ENCODE measurements at places on chromosomes 2 and 18. TPM values are rescaled to one million over a fixed set of nuclear protein-coding genes. Genes with fewer than 3 reads are reported as not detected.

ANKRD53 gene
- not detected for total RNA-seq

DNA sequence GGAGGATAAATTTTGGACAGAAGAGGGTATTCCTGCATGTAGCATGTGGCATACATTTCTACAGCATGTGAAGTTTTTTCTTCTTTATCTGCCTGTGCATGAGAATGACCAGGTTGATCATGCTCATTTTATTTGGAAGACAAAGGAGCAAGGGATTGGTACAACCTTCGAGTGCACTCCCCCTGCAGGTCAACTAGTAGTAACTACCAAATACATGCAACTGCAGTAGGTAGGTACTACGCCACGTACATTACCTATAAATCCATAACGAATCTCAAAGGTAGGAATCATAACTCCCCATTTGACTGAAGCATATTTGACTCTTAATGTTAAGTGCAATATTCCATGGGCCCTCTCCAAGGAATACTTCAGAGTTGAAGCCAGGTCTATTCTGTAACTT is 763.9 kb downstream of the TSN start:
- DNase-seq = no peak

DNA sequence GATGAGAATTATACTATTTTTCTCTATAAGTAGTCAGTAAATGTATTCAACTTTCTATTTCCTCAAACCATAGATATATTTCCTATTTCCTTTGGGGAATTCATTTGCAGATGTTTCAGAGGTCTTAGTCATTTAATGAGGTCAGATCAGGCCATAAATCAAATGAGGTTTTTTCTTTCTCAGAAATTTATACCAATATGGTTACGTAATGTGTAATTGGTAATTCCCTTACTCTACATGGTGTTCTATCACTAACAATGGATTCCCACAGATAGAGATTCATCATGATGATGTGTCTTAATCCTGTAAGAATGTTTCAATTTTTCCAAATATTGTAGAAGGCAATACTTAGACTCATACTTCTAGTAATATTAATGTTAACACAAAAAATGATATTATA is 108.0 kb downstream of the DPP4 start:
- DNase-seq = no peak

GRCh38 chr2:19488009-19488691 is 129.7 kb upstream of the OSR1 start:
- DNase-seq = no peak

GRCh38 chr2:132557694-132558093 is 112.3 kb downstream of the LYPD1 start:
- no peak for DNase-seq
